NK-92 treated with Interleukin-12 subunit alpha and Interleukin-12 subunit beta, amount 100 ng/mL, for 24 hours (cell line): ENCODE measurements at places on chromosomes 7 and 10.

DNA sequence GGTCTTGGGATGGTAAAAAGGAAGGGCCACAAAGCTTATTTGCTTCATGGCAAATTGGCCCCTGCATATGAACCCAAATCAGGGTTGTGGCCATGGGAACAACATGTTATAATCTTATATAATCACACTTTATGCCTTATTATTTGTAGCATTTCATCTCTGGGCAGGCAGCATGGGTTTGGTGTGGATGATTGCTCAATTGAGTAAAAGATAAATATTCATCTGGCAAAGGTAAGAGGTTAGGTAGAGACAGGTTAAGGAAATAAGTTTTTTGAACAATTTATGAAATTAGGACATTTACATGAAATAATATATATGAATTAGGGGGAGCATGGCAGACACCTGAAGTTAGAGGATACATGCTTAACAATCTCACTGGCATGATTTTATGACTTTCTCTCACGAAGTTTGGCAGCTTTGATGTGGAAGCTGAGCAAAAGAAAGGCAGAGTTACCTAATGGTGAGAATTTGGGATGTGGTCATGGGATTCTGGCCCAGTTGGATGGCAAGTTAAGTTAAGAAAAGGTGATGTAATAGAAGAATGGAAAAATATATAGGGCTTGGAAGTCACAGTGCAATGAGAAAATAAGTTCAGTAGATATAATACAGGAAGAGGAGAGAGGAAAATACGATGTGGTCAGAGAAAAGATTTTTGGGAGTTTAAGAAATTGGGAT is 88.1 kb upstream of the FAM3C start:
- no peak for DNase-seq

GRCh38 chr7:43849047-43849446 is 20.3 kb downstream of the MRPS24 start:
- no peak for DNase-seq

DNA sequence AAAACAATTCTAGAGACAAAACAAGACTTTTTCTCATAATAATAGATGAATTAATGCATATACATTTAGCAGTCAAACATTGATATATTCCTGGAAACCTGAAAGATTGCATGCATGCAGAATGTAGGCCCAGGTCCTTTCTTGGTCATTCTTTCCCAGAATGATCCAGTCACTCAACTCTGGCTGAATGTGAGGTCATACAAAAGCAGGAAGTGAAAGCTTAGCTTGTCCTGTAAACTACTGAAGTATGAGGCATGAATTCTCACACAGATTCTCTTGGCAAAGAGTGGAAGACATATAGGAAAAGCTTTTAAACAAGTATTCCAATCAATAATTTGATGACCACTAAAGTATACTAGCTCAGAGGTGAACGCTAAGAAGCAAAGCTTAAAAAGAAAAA is 253.9 kb downstream of the PPP1R3A start:
- no peak for DNase-seq

DNA sequence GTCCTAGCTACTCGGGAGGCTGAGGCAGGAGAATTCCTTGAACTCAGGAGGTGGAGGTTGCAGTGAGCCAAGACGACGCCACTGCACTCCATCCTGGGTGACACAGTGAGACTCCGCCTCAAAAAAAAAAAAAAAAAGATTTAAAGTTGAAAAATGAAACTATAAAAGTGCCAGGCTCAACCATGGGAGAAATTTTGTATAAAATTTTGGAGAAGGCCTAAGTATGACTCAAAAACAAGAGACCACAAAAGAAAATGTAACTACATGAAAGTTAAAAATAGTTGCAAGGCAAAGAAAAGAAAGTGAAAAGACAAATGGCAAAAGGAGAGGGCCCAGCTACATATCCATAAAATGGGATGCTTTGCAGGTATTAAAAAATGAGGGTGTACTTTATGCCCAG is 104.1 kb downstream of the ARHGAP22 start:
- no peak for DNase-seq

DNA sequence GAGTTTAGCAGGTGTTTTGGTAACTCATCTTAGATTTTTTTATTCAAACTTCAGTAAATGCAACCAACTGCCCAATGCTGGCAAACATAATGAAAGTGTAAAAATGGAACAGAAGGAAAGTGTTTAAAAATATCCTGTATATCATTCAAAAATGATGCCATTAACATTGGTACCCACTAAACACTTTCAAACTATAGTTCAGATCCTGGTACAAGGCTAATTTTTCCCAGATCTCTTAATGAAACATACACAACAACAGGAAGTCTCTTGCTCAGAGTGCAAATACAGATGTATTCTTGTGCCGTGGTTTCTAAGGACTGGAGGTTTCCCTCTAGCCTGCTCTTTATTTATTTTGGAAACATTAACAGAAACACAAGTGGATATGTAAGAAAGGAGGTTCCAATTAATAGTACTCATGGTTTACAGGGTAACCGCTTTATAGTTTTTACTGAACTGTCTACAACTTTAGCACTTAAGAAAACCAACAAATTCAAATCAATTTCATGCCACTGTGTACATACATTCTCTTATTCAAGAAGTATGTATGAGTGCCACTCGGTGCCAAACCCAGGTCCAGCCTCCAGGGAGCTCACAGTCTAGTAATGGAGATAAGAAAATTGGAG is 176.0 kb upstream of the AKR1E2 start:
- DNase-seq, result no peak

- DNase-seq, result no peak
These were observed 141.4 kb upstream of the PRKCQ start for GRCh38 chr10:6721480-6721879.

DNA sequence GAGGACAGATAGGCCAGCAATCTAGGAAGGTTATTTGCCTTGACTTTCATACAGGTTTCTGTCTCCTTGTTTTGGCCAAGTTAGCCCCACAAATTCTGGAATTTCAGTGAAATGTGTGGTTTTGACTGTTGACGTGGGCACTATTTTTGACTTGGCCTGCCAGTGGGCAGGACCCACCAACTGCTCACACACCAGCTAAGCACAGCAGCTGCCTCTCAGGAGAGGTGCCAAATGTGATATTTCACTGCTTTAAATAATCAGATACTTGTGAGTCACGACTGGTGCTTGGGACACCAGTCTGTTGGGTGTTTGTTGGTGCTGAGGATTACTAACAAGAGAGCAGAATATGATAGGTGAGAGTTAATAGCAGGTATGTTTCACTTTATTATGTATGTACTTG is 409.7 kb upstream of the MTPN start:
- DNase-seq, result no peak

- DNase-seq, result no peak
These were observed 137.5 kb downstream of the PARD3 start for GRCh38 chr10:34677591-34677990.

GRCh38 chr10:97019213-97019844 is 166.4 kb downstream of the SLIT1 start:
- DNase-seq, result no peak

DNA sequence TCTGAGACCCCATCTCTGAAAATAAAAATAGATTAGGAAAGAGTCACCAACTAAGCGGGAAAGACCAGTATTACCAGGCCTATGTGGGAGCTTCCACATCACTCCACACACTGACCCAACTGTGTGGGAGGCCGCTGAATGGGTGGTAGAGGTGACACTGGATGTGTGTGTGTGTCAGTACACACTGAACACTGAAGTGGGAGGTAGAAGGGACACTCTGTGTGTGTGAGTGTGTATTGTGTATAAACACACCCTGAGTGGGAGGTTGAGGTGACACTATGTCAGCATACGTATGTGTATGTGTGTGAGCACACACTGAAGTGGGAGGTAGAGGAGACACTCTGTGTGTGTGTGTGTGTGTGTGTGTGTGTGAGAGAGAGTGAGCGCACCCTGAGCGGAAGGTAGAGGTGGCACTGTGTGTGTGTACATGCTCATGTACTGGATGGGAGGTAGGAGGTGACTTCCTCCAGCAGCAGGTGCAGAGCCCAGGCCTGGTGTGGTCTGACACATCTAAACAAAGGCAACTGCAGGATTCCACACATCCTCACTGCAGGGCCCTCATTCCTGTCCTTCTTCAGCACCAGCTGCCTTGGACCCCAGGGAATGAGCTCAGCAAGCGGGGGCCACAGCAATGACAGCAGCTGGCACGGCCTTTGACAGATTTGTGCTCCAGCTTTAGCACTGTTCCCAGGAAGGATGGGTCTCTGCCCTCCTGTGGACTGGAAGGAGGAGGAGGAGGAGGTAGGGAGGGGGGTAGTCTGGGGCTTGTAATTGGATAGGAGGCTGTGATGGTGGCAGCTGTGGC is 26.5 kb upstream of the RBM20 start:
- no peak for DNase-seq

GRCh38 chr7:109003742-109004141 is 434.1 kb downstream of the DNAJB9 start:
- no peak for DNase-seq

GRCh38 chr7:54546081-54546985 is 4.2 kb downstream of the VSTM2A start:
- no peak for DNase-seq

DNA sequence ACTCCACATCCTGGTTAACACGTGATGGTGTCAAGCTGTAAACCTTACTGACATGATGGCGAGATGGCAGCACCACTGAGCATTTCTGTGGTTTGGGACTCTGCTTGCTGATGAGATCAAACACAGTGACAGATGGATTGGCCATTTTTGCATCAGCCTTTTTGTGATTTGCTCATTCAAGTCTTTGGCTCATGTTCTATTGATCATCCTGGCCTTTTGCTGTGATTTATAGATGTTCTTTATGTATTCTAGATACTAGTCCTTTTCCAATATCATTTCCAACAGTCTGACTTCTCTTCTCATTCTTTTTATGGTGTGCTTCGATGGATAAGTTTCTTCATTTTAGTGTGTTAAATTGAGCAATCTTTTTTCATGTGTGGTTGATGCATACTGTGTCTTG is 24.7 kb upstream of the DIP2C start:
- DNase-seq, result no peak

GRCh38 chr10:131844529-131845084 is 56.2 kb upstream of the PPP2R2D start:
- no peak for DNase-seq

DNA sequence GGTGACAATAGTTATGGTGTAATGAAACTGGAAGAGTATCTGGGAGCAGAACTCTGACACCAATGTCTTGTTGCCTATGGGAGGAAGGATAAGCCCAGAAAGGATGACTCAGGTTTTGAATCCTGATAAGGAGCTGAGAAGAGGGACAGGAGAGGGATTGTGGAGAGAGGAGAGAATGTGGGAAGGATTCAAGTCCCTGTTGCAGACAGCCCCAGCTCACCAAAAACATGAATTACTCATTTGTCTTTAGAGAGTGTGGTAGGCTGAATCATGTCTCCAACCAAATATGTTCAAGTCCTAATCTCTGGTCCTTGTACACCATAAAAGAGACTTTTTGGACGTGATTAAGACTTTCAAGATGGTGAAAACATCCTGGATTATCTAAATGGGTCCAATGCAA is 206.9 kb upstream of the PHYHIPL start:
- no peak for DNase-seq

- no peak for DNase-seq
These were observed 23.8 kb upstream of the PIK3AP1 start for GRCh38 chr10:96743988-96744585.

GRCh38 chr10:114220281-114220680 is 18.8 kb upstream of the VWA2 start:
- DNase-seq, result no peak
